T1000 (cell line): ENCODE measurements at places on chromosomes 1 and 21.

GRCh38 chr1:213183036-213183672 lies 132.1 kb downstream of the RPS6KC1 start:
- DNase-seq, result no peak

DNA sequence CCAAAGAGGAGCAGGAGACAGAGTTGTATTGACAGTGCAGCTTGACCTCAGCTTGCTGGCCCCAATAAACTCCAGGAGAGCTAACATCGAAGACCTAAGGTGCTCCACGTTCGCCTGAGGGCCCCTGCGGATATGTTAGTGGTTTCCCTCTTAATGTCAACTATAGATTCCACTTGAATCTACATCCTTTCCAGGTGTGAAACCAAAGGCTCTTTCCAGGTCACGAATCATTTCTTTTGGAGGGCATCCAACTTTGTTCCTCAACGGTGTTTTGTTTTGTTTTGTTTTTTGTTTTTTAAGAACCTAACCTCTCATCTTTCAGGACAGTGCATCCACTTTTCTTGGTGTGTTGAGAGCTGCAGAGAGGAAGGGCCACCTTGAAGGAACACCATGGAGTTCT lies 267.6 kb upstream of the SGIP1 start:
- DNase-seq, result no peak

GRCh38 chr1:162229549-162229948 lies 147.1 kb downstream of the SPATA46 start:
- DNase-seq, result no peak

DNA sequence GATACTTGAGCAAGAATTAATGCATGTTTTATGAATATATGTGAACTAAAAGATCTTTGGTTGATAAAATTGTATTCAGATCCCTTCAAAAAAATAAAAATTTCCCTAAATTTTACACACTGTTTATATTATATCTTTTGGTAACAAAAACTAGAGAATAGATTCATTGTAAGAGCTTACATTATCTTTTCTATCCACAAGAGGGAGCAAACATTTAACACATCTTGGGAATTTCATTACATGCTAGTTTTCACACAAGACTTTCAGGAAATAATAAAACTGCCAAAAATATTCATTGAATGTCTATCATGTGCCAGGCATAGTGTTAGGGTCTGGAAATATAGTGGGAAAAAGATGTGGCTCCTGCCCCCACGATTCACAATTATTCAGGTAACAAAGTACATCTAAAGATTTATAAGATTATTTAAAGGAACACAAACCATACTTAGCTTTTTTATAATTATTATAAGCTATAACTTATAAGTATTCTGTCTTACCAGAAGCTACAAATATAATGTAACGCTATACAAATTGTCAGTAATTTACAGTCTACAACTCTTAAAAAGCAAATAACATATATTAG lies 30.6 kb downstream of the FAF1 start:
- no peak for DNase-seq

DNA sequence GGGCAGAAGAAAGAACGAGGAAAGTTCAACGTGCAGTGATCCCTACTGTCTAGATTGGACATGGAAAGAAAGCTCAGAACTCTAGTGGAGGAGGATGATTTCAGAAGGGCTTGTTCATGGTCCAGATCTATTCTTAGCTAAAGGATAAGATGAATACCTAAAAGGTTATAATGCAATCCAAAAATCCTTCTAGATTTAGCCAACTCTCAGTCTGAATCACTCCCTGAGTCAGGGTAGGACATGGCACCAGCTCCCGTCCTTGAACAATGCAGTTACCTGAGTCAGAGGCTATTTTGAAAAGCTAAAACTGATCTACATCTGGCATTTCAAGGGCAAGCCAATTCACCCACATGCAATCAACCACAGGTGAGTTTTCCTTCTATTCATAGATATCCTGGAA lies 38.8 kb upstream of the HIVEP3 start:
- no peak for DNase-seq

DNA sequence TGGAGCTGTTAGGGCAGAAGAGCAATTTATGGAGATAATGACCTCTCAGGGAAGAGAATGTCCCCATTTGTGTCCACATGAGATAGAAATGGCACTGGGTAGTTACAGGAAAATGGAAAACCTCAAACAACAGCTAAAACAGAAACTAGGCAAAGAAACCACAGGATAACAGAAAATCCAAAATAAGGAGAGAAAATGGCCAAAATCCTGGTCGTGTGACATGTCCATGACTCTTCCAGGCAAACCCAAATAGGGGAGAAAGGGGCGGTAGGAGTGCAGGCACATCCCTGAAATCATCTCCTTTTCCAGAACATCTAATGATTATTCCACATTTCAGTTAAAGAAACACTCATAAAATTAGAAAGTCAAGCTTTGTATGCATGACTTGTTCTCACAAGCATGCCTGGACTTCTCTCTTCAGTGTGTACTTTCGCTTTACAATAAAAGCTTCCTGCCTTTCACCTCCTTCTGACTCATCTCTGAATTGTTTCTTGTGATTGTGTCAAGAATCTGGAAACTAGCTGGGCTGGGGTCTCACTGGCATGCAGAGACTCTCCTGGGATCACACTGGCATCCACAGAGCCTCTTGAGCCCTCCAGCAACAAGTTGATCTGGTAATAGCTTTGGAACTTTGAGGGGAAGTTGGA lies 171.4 kb upstream of the ZP4 start:
- DNase-seq, result peak; percentile 14

GRCh38 chr1:228650141-228650540 lies 85.1 kb upstream of the RHOU start:
- DNase-seq, result no peak

GRCh38 chr1:243236604-243237252 lies 18.4 kb downstream of the CEP170 start:
- DNase-seq, result no peak
